Daoy (cell line): ENCODE measurements at places on chromosomes 6 and 20.

DNA sequence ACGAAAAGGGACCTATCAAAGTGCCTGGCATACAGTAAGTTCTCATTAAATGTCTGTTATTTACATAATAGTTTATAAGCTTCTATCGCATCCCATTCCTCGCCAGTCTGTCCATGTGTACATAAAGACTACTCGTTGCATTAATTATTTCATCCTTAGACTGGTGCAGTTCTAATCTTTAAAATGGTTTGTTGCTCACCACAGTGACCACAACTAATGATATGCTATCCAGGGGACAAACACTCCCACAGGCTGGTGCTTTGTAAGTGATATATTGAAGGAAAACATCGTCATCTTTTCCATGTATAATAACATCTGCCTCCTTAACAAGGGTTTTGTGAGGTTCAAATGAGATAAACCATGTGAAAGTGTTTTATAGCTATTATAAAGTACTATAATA lies 39.0 kb upstream of the HBS1L start:
- peak; percentile 13 for DNase-seq

- peak; percentile 66 for DNase-seq
Measured at GRCh38 chr20:63027922-63028389, 21.2 kb upstream of the BHLHE23 start.

GRCh38 chr6:24415753-24416152 lies 13.0 kb downstream of the MRS2 start:
- no peak for DNase-seq

DNA sequence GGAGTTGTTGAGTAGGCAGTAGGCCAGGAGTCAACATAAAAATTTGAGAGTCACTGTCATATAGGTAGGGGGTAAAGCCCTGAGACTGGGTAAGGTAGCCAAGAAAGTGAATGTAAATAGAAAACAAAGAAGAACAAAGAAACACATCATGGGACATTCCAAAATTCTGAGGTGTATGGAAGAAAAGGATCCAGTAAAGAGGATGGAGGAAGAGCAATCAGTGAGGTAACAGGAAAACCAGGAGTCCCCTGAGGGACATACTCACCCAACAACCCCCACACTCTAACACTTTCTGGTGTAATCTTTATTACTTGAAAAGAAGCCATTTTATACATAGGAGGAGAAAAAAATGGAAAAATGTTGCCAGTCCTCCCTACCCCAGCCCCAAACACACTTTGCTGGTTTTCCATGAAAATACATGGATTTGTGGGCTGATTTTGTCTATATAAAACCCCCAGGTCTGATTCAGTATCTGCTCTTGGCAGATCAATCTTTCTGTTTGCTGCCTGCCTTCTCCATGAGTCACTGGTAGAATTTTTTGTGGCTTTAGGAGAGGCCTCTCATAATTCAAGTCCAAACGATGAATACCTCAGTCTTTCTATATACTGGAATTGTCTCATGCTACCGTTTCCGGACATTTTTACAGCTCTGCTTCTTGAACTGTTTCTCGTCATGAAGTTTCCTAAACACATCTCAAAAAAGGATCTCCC lies 271.4 kb upstream of the MAN1A1 start:
- peak; percentile 77 for DNase-seq

DNA sequence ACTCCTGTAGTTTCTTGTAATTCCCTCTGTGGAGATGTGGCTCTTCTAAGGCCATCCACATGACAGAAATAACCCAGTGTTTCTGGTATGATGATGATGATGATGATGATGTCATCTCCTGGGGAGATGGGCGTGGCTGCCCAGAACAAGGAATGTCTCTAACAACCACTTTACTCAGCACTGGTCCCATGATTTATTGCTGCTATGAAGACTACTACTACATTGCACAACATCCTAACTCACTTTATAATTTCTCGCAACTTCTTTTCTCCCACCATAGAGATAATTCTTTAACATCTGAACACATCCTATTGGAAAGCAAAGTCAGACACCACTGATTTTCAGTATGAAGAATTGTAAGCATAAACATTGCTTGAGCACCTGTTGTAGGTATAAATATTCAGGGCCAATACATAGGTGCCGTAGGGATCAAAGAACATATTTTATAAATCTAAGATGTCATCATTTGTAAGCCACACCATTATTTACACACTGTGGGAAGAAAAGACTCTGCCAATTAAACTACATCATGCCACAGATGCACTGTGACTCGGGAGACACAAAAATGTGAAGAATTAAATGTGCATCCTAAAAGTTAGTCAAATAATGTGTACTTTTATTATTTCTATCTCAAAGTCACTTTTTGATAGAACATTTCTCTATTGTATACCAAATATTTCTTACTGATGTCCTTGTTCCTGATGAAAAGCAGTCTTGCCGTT lies 6.4 kb downstream of the TPMT start:
- peak; percentile 77 for DNase-seq

DNA sequence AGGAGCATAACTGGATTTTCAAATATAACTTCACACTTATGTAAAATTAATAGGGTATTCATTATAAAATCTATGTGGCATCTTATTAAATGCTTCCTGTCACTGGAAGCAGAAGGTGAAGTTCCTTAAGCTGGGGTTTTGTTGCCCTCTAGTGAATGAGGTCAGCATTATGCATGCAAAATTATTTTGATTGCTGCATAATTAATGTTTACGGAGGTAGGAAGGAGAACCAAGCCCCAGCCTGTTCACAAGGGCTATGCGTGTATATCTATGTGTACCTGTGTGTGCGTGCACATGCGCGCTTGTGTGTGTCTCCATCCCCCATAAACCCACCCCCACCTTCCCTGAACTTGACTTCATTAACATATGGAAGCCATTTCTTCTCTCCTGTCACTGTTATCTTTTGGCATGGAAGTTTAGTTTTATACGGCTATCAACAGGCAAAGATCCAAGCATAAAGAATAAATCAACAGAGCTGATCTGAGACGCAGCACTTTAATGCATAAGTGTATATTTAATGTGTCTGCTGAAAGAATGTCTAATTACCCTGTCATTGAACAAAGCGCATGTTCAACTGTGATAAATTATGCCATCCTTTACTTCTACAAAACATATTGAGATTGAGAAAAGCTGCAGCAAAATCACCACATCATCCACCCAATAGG lies 90.2 kb upstream of the CDH4 start:
- no peak for DNase-seq

DNA sequence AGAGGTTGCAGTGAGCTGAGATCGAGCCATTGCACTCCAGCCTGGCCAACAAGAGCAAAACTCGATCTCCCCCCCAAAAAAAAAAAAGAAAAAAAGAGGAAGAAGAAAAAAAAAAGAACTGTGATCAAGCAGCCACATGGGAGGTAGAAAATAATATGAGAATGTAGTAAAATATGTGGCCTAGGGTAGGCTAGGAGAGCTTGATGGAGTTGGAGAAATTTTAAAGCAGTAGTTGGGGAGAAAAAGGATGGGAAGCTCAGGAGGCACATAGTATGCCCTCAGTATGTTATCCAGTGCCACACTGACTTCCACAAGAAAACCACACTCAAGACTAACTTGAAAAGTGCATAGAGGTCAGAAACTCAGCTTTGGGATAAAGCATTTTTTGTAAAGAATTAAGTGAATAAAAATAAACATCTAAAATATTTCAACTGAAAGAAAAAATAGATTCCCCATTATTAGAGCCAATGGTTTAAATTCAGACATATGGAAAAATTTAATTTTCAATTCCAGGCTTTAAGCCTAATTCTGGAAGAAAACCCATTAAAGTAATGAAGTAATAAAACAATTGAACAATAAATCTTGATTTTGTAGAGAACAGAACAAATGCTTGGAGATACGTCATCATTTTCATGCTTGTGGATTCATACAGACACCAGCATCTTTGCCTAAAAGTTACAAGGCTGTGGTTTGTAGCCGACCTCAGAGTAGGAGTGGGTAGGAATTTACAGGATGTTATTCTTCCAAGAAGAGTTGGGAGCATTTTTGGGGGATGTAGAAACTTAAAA lies 34.7 kb downstream of the PLEKHG1 start:
- peak; percentile 61 for DNase-seq

- no peak for DNase-seq
Measured at GRCh38 chr6:32669240-32669639, 2.8 kb upstream of the HLA-DQB1 start.

DNA sequence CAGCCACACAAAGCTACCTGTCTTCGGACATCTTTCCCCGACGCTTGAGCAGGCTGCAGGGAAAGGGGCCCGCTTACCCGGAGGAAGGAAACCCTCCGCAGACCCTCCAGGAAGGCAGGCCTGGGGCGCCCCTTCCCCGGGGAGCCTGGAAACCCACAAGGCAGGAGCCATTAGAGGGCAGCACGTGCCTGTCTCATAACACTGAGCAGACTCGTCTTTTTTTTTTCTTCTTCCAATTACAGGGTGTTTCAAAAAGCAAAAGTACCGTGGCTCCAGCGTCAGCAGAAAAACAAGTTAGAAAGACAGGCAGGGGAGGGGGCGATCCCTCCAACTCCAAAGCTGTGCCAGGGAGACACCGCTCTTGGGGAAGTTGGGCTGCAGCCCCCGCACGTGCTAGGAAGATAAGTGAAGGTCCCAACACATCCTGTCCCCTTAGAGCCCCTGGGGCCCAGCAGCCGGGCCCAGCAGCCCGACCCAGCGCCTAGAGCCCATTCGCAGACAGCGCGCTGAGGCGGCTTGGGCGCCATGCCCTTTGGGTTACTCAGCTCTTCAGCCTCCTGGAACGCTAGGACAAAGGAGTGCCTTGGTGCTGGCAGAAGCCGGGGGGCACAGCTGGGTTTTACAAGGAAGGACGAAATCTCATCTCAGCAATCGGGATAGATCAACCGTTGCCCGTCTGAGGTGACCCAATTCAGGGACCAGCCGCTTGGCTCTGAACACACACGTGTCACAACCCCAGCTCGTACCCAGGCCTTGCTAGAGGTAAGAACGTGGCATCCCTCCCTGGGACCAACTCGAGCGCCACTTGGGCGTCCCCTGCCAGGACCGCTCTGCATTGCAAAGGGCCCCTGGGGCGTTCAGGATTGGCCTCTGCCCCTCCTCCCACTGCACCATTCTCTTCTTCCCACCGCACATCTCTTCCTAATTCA lies 136.3 kb downstream of the LY86 start:
- peak; percentile 80 for DNase-seq

- DNase-seq = no peak
Measured at GRCh38 chr6:162539321-162539720, 188.2 kb downstream of the PRKN start.

DNA sequence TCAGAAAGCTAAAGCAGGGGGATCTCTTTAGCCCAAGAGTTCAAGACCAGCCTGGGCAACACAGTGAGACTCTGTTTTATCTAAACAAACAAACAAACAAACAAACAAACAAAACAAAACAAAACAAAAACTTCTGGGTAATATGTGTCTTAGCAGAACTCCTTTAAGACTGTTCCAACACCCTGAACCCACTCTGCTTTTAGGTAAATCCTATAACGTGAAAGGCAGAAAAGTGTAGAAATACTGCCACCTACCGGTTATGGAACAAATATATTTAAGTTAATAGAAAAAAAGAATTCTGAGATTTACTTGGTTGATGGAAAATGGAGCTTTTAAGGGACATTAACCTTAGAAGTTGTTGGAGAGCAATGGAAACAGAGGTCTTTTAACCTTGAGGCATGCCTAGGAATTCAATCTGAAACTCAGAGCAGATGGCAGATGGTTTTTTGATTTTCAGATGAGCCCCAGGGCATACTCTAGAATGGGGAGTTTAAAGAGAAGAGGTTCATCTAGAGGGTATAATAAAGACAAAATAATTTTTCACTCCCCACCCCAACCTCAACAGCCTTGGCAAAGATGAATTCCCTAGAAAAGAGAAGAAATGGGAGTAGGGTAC lies 38.5 kb downstream of the SOD2 start:
- peak; percentile 38 for DNase-seq

DNA sequence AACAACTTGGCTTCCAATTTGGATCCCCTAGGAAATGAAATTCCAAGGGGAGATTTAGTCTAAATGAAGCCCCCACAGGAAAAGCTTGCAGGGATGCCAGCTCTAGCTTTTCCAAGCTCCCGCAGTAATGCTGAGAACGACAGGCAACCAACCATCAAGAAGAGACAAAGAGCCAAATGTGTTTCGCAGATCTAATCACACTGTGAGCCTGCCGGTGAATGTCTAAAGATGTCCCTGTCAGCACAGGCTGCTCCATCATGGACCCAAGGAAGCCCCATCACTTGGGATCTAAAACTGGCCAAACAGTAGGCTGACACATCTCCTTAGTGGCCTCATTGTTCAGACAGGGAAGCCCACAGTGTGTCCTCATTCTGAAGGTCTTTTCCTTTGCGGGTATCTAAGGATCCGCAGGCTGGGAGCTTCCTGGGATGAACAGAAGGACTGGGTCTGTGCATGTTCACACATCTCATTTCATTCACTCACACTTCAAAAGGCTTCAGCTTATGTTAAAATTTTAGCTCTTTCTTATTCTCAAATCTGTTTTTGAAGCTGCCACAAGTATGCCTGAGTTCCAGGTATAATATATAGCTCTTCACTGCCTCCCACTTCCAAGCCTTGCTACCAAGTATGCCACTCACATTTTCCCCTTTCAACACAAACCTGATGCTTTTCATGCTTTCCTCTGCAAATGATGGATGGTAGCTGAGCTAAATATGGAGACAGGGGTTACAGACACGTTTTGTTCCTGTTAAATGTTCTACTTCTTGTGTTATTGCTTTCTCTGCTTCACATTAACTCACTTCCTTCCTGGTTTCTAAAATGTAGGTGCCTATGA lies 229.8 kb downstream of the HIVEP2 start:
- no peak for DNase-seq

DNA sequence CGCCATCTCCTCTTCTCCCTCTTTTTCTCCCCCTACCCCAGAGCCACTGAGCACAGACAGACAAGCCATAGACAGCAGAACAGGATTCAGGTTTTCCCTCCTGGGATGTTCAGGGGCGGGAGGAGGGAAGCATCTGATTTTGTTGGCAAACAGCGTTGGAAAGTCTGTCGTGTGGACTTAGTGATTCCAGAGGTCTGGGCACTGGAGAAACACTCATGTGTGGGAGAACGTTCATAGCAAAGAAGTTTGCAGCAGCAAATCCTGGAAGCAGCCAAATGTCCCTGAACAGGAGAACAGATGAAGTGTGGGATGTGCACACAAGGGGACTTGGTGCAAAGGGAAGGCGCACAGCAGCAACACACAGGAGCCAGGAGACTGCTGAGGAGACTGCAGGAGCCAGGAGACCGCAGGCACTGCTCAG lies 264.1 kb upstream of the CDYL start:
- no peak for DNase-seq

DNA sequence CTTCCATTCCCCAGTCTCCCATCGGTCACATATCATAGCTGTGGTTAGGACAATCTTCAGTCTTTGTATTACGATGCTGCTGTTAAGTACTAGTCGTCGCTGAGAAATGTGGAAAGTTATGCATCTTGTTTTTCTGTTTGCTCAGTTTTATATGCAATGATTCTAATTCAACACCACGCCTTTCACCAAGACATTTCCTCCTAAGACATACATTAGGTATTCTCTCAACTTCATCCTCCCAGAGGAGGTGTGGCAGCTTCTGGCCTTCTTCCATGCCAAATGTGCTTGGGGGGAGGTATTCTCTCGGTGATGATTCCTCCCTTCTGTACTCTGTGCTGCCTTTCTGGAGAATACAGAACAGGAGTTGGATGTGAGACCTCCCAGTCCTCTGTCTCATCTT lies 66.1 kb downstream of the B4GALT5 start:
- no peak for DNase-seq
